ENCODE measurements at places on chromosomes 3 and 15. TPM values are rescaled to one million over a fixed set of nuclear protein-coding genes. Genes with fewer than 3 reads are reported as not detected.

DNA sequence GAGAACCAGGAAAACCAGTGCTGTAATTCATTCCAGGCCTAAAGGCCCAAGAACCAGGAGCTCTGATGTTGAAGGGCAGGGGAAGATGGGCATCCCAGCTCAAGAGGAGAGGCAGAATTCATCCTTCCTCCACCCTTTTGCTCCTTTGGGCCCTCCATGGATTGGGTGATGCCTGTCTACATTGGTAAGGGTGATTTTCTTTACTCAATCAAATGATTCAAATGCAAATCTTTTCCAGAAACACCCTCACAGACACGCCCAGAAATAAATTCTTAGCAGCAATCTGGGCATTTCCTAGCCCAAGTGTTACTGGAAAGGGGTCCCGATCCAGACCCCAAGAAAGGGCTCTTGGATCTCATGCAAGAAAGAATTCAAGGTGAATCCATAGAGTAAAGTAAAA is 17.6 kb upstream of the APOD start:
- no peak for DNase-seq

CLDN16 gene
- polyA plus RNA-seq, result 0.22 TPM

SLC22A13 gene
- polyA plus RNA-seq, result 0.22 TPM

SRGAP3 gene
- 0.68 TPM for polyA plus RNA-seq

ALDH1L1 gene
- not detected for polyA plus RNA-seq

CLEC3B gene
- polyA plus RNA-seq, result 13.2 TPM

Measured in IMR-90 (cell line).